COLO829 (cell line): ENCODE measurements at places on chromosomes 16 and 17.

- DNase-seq = no peak
Measured at GRCh38 chr16:1773703-1774447, 941 bp upstream of the MRPS34 start.

GRCh38 chr17:55681342-55681700, 41.3 kb downstream of the TMEM100 start:
- no peak for DNase-seq

DNA sequence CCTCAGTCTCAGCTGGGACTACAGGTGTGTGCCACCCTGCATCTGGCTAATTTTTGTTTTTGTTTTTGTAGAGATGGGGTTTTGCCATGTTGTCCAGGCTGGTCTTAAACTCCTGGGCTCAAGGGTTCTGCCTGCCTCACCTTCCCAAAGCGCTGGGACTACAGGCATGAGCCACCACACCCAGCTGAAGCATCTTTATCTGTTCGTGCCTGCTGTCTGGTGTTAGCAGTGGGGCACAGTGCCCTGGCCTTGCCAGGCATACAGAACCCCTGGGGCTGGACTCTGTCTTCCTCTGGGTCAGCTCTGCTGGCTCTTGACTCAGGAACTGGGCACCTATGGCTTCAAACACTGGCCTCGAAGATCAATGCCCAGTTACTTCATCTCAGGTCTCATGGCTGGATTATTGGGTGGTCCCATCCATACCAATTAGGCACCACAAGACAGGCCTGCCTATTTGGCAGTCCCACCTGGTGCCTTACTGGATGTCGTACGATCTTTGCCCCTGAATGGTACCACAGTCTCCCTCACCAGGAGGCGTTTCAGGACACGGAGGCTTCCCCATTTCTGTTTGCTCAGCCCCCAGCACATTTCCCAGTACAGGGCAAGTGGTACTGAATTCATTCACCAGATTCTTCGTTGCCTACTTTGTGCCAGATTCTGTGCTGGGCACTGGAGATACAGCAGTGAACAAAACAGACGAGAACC, 99.3 kb downstream of the RAB11FIP4 start:
- DNase-seq = no peak

GRCh38 chr16:56421313-56421712, 4.0 kb downstream of the AMFR start:
- no peak for DNase-seq

DNA sequence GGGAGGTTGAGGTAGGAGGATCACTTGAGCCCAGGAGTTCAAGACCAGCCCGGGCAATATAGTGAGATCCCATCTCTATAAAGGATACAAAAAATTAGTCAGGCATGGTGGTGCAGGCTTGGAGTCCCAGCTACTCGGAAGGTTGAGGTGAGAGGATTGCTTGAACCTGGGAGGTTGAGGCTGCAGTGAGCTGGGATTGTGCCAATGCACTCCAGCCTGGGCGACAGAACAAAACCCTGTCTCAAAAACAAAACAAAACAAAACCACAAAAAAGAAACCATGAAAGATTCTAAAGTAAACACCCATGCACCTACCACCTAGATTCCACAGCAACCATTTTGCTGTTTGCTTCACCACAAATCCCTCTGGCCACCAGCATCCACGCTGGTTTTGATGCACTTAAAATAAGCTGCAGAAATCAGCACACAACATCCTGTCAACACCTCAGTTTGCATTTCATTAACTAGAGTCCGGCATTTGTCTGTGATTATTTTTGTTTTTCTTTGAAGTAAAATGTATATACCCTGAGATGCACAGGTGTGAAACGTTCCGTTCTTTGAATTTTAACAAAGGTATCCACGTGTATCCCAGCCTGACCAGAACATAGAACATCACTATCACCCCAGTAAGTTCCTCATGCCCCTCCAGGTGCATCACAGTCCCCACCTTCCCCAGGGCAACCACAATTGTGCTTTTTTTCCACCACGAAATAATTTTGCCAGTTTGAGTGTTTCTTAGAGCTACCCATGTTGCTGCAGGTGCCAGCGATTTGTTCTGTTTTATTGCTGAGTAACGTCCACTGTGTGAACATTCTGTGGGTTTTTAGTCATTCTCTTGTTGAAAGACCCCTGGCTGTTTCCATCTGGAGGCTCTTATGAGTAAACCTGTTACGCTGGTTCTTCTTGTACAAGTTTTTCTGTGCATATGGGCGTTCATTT, 191.5 kb downstream of the SEC14L1 start:
- no peak for DNase-seq

- DNase-seq = no peak
Measured at GRCh38 chr16:22008215-22009059, 526 bp downstream of the MOSMO start.

- peak; percentile 95 for DNase-seq
Measured at GRCh38 chr17:41579484-41580243, 7.0 kb downstream of the KRT14 start.
